ENCODE measurements at places on chromosomes 2 and 18.

GRCh38 chr2:59012234-59012633 is 771.1 kb upstream of the FANCL start:
- DNase-seq: no peak

DNA sequence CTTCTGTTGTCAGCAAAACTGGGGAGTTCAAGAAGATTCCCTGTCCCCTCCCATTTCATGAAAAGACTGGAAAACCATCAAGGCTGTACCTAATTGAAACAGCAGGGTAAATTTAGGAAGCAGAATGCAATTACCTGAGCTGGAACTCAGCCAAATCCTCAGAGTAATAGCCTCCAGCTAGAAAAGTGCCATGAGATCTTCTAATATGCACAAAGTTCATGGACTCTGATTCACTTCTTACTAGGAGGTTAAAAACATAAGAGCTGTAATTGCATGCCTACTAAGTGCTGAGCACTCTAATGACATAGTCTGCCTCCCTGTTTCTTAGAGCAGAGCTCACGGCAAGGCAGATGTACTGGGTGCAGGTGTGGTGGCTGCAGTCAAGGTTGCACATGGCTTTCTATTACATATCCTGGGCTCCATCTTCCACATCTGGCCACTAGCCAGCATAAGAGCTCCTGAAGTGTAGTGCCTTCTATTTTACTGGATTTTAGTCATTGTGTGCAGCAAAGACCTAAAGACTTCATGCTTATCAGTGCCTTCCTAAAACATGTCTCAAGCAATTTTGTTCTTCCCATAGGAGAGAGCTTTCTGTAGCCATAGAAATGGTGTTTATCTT is 341.7 kb downstream of the PTPRM start:
- no peak for DNase-seq

DNA sequence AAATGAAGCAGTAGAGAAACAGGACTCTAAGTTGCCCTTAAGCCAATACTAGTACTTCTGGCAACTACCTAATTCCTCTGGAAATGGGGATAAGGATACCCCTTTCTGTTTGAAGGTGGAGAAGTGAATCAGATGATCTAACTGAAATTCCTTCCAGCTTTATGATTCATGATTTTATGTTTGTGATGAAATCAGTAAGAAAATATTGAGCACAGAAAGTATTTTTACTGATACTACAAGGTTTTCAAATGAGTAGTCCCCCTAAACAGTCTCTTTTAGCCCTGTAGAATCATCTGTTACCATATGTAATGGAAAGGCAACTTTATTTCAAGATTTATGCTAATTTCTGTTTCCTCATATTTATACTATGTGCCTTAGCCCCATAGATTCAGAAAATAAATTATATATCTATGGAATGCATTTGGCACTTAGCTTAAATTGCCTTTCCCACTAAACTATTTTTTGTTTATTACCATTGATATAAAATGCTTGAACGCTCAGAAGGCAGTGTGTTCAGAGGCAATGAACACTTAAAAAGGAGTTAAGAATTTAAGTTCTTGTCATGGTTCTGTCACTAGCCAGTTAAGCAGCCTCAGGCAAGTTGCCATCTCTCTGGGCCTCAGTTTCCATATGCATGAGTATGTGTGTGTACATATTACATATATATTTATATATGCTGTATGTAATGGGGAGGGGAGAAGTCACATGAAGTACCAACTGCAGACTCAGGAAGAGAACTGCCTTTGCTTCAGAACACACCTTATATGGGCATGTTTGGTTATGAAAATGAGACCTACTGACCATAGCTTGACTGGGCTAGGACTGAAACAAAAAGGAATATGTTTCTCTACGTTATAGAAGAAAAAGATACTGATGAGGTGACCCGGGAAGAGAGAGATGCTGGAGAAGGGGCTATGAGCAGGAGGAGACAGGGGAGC is 97.7 kb downstream of the CDC42EP3 start:
- DNase-seq: no peak

DNA sequence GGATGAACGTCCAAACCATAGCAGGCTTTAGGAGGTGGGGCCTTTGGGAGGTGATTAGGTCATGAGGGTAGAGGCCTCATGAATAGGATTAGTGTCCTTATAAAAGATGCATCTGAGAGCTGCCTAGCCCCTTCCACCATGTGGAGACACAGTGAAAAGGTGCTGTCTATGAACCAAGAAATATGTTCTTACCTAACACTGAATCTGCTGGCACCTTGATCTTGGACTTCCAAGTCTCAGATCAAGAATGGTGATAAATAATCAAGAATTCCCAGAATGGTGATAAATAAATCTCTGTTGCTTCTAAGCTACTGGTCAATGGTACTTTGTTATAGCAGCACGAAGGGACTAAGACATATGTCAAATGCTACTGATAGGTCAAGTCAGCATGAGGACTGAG is 15.1 kb upstream of the DYTN start:
- no peak for DNase-seq

DNA sequence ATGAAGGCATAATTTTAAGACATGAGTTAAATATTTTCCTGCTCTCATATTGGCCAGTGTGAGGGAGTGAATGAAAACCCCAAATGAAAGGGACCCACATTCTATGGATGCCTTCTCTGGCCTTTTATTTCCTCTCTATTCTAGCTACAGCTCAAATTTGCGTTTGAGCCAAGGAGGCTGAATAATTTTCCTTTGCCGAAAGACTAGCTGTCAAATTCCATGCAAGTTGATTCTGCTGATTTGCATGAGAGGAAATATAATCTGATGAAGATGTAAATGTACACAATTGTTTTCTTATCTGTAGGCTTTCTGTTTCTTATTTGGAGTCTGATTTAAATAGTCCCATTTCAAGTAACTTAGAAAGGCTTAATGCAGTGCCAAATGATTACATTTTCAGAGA is 438.4 kb upstream of the SPRED2 start:
- DNase-seq: no peak

DNA sequence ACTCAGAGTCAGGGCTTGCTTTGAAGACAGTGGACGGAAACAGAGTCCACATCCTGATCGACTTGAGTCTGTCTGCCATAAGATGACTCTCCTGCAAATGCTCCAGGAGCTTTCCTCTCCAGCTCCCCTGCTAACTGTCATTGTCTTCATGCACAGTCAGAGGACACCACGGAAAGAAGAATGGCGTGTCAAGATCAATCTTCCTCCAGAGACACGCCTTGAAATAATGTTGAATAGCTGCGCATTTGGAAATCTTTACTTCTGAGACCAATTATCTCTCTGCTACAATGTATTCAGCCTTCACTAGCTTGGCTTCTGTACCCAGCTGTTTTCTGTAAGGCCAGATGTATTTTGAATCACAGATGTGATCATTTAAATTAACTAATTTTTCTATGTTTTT is 457.2 kb downstream of the CDH2 start:
- DNase-seq: no peak

DNA sequence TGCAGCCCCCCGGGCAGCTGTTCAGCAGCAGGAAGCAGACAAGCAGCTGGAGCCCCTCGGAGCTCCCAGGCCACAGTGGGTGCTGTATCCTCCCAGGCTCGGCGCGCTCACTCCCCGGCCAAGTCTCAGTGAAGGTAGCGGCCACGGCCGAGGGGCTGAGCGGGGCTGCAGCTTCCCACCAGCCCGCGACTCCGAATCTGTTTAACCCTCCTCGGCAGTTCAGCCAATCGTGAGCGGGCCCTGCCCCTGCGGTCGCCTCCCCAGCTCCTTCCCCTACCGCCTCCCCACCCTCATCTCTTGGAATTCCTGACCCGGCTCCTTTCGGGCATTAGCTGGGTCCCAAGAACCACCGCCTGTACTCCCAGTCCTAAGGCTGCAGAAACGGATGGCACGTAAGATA is at the start of gene RESP18:
TSS of gene RESP18 (minus strand) at position 203 of the 400 bp plus-strand sequence.
- DNase-seq: no peak

- no peak for DNase-seq
Measured at GRCh38 chr2:148585696-148586095, 58.9 kb upstream of the EPC2 start.

DNA sequence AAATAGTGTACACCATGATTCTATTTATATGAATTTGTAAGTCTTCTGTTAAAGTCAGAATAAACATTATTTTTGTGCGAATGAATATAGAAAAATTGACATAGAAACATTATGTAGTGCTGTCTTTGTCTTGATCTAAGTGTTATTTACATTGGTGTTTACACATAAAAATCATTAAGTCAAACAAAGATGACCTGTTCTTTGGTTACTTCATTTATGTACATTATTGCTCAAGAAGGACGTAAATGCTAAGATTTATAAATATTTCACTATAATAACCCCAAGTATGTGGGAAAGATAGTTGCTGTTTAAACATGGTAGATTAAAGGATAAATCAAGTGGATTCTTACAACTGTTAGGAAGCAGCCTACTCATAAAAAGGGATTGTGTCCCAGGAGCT is 536.8 kb upstream of the DSEL start:
- DNase-seq: no peak

- no peak for DNase-seq
Measured at GRCh38 chr18:54926593-54927325, 32.5 kb downstream of the CCDC68 start.

DNA sequence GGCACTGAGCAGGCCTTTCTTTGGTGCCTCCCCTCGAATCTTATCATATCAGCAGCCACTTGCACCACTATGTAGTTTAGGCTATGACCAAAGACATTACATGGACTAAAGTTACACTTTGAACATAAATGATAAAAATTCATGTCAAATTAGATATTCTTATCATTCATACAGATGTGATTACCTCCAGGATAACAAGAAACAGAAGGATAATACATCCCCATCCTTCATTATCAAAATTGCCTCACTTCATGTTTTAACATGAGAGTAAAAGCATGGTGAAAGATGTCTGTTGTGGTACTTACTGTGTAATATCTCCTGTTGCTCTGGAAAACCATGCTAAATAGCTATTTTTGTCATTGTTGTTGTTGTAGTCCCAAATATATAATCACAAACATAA is 230.8 kb upstream of the RND3 start:
- no peak for DNase-seq

GRCh38 chr18:78169174-78169864 is 810.3 kb upstream of the SALL3 start:
- no peak for DNase-seq

DNA sequence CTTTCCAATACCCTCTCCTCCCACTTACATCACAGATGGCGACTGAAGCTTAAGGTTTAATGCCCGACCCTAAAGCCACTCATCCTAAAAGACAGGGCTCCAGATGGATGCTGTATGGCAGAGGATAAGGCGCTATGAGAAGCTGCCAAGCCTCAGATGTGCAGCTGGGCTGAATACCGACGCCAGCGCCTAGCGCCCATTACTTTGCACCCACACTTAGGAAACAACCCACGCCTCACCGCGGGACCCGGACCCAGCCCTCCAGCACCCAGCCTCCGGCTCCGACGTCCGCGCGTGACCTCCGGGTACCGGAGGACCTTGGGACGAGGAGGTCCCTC is 335 bp downstream of the TRAK2 start:
- no peak for DNase-seq

GRCh38 chr2:218325566-218326160 is 31.0 kb upstream of the CATIP start:
- no peak for DNase-seq

GRCh38 chr2:40401896-40402295 is 50.0 kb downstream of the SLC8A1 start:
- no peak for DNase-seq

GRCh38 chr2:241033336-241033987 is 35.0 kb downstream of the SNED1 start:
- no peak for DNase-seq

GRCh38 chr18:74479486-74480148 is 16.5 kb upstream of the CNDP2 start:
- no peak for DNase-seq

DNA sequence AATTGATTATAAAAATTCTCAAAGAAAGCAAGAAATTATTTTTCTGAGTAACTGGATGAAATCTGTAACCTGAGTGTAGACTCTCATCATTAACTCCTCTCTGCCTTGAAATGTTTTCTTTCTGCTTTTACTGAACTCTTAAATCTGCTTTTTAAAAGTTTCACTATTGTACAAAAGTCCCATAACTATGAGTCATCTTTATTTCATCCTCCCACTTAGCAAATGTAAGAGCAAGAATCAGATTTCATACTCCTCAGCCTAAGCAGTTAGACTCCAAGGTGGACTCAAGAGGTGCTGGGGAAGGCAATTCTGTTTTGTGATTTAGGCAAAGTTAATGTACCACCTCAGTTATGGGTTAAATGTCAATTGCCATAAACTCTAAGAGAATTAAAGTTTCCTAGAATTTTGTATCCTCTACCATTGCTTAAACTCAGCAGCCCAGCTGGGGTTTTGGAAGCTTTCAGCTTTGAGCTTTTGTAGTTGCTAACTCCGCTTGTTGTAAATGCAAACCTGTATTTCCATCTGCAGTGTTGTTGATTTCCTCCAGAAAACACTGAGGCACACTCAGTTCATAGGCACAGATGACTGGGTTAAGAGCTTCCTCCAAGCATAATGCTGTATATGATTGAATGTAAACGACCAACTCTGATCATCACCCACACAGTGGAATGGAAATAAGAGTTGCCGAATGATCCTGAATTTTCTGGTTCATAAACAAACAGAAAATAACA is 268.8 kb downstream of the ARHGAP15 start:
- no peak for DNase-seq

- no peak for DNase-seq
Measured at GRCh38 chr2:216216951-216217903, 108.1 kb downstream of the XRCC5 start.

DNA sequence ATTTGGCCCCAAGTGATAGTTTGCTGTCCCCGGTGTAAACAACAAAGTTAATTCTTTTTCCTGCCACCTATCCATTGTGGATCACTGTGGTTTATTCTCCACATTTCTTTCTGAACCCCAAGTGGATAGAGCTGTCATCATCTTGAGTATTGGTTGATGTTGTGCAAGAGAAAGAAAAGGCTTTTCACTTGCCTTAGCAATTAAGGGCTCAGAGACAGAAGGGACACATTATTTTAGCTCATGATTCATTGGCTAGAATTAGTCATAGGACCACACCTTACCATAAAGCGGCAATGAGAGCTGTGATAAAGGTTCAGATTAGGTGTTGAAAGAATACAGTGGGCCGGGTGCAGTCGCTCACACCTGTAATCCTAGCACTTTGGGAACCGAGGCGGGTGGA is 442.1 kb upstream of the DCC start:
- no peak for DNase-seq

DNA sequence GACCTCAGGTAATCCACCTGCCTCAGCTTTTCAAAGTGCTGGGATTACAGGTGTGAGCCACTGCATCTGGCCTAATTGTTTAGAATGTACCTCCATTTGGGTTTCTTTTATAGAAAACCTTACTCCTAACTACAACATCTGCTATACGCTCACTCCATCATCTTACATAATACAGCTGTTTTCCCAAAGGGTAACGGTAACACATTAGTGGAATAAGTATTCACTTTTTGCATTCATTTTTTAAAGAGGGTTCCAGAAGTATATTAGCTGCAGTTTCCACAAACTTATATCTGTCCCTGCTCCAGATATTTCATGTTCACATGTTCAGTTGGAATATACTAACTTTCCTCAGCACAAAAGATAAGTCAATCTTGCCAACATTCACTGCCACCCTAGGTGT is 640.1 kb upstream of the FSHR start:
- no peak for DNase-seq

DNA sequence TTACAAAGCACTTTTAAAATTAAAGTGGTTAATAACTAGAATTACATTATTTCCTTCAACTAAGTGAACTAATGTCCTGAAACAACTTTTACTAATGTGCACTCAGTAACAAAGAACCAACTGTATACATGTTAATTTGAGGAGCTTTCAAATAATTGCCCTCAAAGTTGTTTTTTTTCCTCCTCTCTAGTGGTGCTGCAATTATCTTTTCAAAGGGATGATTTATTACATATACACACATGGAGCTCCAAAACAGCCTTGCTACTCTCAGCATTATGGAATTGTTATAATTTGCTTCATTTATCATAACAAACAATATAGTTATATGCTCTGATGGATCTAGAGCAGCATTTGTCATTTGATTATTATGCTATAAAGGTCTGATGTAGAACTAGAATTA is 246.3 kb upstream of the RASGRP3 start:
- DNase-seq: no peak

Data from femur (tissue), 1 donor.